RPMI7951 (cell line): ENCODE measurements at places on chromosomes 13 and 19.

- DNase-seq: no peak
Observed at GRCh38 chr19:18221815-18222725, 4.2 kb downstream of the PDE4C start.

GRCh38 chr19:18306209-18306887, 16.5 kb downstream of the LSM4 start:
- no peak for DNase-seq

- DNase-seq: no peak
Observed at GRCh38 chr13:74131227-74131626, 3.0 kb downstream of the KLF12 start.

- DNase-seq: peak; percentile 77
Observed at GRCh38 chr19:42024622-42025111, 30.6 kb upstream of the ATP1A3 start.

DNA sequence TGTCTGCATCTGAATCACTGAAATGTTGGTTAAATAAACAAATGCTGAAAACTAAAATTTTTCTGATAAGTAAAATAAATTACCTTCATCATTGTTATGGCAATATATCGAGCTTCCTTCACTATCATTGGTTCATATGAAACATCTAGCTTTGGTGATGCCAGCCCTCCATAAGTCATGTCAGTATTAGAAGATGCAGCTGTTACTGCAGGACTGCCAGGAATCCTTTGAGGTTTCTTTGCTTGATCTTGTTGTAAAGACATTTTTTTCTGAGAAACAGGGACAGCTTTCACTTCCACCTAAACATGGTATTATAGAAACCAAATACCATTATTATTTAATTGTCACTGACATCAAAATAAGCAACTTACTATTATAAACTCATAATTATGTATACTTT, 123.7 kb upstream of the FBXL3 start:
- DNase-seq: no peak

GRCh38 chr19:44807652-44808462, 1.0 kb upstream of the BCAM start:
- DNase-seq: peak; percentile 38

GRCh38 chr19:45676851-45677263, 8.8 kb downstream of the GIPR start:
- no peak for DNase-seq

DNA sequence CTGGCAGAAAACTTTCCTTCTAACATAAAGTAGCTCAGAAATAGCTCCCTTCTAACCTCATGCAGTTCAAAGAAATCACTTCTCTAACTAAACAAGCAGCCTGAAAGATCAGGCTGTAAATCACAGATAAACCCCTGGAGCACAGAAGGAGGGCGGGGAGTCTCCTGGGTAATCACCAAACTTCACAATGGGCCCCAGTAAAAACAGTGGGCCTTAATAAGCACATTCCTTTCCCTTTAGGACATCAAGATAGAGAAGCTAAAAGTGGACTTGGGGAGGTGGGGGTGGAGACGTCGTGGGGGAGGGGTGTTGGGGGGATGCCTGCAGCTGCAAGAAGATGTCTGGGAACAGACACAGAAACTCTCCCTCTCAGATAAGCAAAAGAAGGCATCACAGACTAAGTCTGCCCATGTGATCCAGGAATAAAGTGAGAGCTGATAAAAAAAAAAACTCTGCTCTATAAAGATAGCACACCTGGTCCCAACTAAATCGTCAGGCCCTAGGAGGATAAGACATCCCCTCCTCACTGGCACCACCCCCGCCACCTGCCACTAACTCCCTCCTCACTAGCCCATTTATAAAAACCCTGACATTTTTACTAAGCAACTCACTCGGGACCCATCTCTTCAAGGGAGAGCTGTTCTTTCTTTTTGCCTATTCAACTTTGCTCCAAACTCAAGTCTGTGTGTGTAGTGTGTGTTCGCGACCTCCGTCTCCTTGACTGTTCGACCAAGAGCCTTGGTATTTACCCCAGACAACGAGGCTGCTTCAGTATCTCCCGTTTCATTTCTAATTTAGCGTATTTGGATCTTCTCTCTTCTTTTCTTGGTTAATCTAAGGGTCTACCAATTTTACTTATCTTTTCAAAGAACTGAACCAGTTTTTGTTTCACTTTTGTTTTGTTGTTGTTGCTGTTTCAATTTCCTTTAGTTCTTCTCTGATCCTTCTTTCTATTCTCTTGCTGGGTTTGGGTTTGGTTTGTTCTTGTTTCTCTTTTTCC, 31.7 kb downstream of the DNAJC15 start:
- DNase-seq: peak; percentile 86

DNA sequence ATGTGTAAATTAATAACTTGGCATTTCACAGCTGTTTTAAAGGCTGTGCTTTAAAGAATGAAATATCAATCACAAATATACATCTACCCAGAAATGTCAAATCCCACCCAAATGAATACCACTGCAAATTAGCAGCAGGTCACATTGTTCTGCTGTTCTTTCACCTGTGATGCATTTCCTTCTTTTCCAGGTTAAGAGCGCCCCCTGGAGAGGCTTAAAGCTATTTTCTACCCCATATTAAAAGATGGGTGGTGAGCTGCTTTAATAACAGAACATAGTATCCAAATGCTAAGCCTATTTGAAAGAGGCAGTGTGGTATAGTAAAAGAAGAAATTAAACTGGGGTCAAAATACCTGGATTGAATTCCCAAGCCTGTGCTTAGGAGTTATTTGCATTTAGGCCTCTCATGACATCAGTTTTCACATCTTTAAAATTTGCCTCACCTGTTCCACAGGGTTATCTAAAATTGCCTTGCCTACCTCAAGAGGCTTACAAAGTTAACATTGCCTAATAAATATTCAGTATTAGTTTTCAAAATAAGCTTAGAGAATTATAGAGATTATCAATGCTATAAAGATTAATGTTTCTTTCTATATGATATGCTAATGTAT, 396.9 kb upstream of the SLITRK5 start:
- DNase-seq: peak; percentile 1

DNA sequence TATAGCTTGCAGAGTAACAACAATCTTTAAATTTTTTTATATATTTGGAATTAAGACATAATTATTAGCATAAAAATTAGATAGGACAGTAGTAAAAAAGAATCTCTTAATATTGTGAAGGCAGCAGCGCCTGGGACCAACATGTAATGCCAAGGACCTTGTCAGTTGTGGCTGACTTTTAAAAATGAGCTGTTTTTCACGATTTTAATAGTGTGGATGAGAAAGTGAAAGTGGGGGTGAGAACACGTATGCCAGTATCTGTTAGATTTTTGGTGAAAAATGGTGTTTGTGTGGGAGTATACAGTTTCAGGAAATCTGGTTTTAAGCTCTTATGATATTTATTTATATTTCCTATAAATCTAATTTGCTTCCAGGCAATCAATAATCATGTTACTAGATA, 125.2 kb downstream of the LMO7 start:
- peak; percentile 15 for DNase-seq

DNA sequence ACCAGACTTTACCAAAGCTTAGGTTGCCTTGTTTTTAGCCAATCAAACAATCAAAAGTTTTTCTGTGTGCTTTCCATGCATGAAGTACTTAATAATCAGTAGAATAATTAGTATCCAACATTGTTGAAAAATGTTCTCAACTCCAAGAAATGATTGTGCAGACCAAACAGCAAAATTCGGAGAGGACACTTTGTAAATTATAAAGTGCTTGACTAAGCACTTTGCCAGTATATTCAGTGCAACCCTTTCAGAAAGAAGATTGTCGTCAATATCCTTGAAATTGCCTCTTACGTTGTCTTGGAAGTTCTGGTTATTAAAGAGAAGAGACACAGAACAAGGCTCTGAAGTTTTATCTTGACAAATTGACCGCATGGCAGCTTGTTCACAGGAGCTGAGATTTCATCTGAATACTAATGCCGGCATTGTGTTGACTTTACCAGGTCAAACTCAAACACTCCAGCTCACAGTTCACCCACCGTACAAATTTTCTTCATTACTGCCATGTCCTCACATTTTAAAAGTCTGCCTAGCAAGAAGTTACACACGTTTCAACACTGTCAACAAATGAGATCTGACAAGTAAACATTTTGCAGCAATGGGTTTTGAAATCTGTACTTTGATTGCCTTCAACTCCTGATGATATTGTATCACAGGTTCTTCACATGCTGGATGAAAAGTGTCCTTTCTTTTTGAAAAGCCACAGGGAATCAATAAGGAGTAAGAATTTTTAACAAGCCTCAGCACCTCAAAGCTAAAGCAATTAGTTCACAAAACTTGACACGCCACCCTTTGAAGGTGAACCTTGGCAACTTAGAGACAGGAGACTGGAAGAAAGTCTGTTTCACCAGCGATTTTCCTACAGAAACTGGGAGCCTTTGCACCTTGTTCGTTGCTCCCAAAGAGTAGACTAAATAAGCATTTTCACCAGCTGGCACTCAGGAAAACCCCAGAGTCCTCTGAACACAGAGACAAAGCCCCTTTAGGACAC, 150.9 kb downstream of the RFC3 start:
- DNase-seq: no peak

DNA sequence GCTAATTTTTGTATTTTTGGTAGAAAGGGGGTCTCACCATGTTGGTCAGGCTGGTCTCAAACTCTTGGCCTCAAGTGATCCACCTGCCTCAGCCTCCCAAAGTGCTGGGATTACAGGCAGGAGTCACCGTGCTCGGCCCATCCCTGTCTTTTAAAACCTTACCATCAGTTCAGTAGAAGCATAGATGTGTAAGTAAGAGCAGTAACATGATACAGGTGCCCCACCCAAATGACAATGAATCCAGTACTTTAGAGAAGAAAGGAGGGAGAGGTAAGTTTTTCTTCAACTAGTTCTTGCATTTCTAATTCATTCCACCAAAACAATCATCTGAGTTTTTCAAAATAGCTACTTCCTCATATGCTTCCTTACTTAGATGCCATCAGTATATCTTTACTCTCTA, 21.9 kb downstream of the SPRY2 start:
- no peak for DNase-seq

DNA sequence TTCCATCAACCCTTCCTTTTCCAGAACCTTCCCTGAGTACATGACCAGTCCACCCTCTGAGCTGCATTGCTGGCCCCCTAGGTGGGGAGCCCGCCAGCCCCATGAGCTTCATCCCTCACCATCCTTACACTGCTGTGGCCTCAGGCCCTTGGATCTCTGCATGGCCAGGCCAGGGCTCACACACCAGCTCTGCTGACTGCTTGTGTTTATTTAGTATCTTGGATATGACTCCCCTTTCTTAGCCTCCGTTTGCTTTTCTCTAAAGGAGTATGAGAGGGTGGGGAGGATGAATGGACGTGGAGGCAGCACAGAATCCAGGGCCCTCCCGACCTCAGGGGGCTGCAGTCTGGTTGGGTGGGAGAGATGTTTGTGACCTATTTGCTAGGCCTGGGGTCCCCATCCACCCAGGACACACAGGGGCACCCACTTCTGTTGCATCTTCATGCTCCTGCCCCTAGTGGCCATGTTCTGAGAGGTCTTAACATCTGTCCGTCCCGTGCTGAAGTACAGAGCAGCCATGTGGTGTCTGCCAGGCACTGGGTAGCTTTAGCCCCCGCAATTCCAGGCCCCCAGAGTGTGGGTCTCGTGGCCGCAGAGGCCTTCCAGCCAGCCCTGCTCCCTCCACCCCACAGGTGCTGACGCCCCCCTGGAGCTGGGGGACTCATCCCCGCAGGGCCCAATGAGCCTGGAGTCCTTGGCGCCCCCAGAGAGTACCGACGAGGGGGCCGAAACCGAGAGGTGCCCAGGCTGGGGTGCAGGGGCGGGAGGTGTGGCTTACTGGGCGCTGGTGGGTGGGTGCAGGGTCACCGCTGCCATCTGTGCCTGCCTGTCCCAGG, 13.0 kb downstream of the ARHGEF1 start:
- DNase-seq: no peak

DNA sequence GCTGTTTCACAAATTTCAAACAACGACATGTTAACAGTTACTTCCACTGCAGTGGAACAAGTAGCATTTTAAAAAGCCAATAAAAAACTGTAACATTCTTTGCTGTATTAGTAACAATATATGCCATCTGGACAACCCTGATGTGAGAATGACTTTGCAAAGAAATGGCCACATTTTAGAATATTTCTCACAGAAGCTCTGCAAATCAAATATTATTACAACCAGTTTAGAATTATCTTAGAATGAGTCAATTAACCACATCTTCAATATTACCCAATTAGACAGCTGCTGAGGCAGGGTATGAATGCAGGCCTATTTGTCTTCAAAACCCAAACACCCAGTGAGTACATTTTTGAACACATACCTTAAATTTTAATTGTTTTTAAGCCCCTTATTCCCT, 3.2 kb downstream of the ZNF699 start:
- DNase-seq: peak; percentile 80

GRCh38 chr19:58097781-58098681, at the start of gene ZSCAN18:
Gene ZSCAN18 (minus strand): TSS chr19:58098231. CDS start chr19:58090267, 7,964 bp downstream.
- DNase-seq: peak; percentile 77

GRCh38 chr19:6373813-6374108, 1.2 kb downstream of the ALKBH7 start:
- no peak for DNase-seq

DNA sequence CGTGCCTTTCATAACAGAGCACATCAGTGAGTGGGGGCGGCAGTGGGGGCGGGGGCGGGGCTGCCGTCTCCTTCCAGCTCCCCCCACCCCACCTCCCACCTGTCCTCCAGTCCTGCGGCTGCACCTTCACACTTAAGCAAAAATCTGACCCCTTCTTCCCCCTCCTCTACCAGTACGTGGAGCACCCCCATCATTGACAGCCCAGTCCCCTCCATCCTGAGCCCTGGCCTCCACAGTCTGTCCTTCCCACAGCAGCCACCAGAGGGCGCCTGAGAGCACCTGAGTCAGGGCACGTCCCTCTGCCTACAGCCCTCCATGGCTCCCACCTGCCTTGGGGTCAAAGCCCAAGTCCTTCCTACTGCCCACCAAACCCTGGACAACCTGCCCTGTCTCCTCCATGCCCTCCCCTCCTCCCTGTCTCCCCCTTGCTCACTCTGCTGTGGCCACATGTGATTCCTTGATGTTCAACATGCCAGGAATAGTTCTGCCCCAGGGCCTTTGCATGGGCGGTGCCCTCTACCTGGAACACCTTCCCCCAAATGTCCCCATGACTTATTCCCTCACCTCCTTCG, 4.0 kb downstream of the EBI3 start:
- peak; percentile 33 for DNase-seq

DNA sequence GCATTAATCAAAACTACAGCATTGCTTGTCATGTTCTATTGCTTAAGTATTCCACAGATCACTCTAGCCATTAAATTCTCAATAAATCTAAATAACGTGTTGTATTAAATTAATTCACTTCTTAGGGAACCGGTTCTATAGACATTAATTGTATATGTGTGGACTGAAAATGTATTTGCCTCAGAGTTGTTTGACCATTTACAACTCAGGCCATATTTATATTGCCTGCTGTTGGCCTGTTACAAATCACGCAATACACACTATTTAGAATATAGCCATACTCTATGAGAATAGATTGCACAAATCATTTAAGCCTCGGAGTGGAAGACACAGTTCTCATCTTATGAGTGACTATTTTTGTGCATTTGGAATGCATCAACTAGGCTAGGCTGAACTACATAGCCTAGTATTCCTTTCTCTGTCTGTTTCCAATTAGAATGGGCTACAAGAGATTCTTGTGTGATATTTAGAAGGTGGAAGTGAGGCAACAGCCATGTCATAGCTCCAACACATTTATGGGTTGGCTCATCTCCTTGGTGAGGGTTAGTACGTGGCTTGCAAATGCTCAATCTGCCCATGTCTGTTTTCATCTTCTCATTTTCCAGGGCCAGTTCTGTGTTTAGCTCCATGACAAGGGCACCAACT, 1116.1 kb downstream of the PCDH9 start:
- DNase-seq: no peak

- DNase-seq: no peak
Observed at GRCh38 chr19:28067882-28068281, 1145.1 kb downstream of the UQCRFS1 start.
